ENCODE measurements at places on chromosomes 5 and 9.

DNA sequence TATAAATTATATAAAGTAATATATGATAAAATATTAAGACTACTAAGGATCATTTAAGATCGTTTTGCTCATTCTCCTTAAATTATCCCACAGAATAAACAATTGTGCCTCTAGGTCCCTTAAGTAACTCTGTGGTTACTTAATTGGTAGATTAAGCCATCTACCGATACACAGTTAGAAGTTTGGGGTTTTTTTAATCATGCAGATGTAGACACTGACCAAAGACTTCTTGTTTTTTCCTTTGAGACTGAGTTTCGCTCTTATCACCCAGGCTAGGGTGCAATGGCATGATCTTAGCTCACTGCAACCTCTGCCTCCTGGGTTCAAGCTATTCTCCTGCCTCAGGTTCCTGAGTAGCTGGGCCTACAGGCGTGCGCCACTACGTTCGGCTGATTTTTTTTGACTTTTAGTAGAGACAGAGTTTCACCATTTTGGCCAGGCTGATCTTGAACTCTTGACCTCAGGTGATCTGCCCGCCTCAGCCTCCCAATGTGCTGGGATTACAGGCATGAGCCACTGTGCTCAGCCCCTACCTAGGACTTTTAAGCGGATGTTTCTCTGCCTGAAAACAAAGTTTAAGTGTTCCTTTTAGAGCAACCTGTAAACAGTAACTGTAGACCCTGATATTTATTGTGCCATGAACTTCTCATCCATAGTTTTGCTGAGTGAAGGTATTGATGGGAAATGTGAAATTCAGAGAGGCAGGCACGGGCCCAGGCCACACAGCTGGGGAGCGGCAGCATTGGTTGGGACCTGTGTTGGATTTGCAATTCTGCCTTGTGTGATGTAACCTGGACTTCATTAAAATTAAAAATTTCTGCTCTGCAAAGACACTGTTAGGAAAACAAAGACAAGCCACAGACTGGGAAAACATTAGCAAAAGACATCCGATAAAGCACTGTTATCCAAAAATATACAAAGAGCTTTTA is 11.6 kb downstream of the CEL start:
- no peak for DNase-seq

DNA sequence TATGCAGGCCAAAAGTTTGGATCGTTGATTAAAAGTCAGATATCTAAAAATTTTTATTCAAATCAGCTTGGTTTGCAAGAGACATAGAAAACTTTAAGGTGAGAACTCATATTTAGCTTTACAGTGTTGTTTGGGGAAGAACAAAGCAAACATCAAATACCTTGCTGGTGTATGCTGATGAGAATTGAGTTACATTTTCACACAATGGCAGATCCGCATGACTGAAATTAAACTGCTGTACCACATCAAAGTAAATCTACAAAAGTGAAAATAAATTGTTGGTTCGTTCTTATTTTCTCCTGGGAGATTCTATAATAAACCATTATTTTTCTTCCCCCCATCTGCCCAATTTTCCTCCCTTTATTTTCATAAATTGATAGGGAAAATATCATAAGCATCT is 198.2 kb upstream of the PCSK5 start:
- no peak for DNase-seq

GRCh38 chr5:53469946-53470687 is 10.3 kb upstream of the FST start:
- no peak for DNase-seq

GRCh38 chr5:98108497-98108896 is 665.0 kb upstream of the RGMB start:
- DNase-seq, result no peak

- DNase-seq, result no peak
Measured at GRCh38 chr5:96110300-96110699, 148.6 kb upstream of the ELL2 start.

- no peak for DNase-seq
Measured at GRCh38 chr5:174573221-174573994, 151.0 kb upstream of the MSX2 start.

DNA sequence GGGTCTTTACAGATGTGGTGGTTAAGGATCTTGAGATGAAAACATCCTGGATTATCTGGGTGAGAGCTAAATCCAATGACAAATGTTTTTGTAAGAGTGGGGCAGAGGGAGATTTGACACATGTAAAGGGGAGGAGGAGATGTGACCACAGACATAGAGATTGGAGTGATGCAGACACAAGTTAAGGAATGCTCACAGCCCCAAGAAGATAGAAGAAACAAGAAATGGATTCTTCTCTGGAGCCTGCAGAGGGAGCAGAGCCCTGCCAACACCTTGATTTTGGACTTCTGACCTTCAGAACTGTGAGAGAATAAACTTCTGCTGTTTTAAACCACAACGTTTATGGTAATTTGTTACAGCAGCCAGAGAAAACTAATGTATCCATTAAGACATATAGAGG is 21.7 kb downstream of the ITGA2 start:
- DNase-seq, result no peak

GRCh38 chr9:91943478-91944470 is 6.3 kb downstream of the ROR2 start:
- no peak for DNase-seq

DNA sequence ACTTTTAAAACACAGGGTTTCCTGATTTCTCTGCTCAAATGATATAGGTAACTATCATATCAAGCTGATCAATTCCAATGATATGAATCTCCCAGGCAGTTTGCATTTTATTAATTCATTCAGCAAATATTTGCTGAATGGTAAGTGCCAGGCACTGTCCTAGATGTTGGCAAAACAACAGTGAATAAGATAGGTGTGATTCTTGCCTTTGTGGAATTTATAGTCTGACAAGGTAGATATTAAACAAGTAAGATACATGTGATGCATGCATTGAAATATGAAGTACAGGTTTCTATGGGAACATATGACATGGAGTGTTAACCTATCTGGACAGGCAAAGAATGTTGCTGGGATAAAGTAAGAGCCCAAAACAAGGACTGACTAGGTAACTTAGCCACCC is 231.8 kb upstream of the DAB2 start:
- no peak for DNase-seq

DNA sequence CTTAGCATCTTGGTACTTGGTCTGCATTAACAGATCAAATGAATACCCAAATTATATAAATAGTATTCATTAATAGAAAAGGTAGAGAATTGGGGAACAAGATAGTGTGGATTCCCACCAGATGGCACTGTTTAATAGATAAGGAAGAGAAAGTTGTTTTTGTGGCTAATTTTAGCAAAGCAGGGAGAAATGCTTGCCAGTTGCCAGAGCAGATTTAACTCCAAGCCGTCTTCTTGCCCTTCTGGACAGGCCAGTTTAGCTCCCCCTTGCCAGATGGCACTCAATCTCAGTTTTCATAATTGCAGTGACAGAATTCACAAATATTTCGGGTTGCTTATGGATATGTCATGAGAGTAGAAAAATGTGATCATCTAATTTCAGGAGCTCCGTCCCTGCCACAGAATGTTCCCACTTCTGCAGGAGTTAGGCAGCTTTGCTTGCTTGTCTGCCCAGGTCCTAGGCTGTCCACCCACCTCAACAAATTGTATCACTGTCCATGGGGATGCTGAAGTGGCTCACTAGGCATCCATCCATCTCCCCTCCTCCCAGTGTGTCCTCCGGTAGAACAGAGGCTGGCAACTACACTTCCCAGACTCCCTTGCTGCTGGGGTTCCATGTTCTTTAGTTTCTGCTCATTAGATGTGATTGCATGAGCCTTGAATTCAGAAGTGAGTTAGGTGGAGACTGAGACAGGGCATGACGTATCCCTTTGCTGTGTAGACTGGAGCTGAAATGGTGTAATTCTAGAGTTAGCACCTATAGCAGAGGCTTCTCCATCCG is 11.8 kb upstream of the HEXB start:
- no peak for DNase-seq

- no peak for DNase-seq
Measured at GRCh38 chr5:23007762-23008161, 154.6 kb upstream of the CDH12 start.

DNA sequence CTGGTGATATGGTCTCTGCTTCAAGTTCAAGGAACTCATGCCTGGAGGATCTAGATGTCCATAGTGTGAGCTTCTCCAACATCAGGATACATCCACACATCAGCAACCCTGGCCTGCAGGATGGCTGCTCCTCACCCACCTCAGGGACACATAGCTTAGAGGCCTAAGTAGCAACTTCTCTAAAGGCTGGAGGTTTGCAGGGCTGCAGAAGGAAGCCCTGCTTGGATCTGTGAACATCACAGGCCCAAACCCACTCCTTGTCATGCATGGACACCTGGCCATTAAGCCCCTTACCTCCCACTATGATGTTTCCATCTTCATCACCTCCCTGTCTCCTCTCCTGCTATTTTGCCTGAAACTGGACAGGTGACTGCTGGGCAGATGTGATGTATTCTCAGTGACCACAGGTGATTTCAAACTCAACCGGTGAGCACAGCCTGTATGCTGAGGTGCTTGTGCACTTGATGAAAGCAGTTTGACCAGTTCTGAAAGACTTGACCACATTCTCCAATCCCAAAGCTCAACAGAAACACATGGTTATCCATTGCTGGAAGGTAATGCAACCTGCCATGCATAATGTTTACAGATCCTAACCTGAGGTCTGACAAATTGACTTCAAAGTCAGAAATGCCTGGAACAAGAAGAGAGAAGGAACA is 205.2 kb downstream of the FSTL4 start:
- no peak for DNase-seq

- DNase-seq, result peak; percentile 72
Measured at GRCh38 chr5:63398346-63398745, 563.9 kb downstream of the HTR1A start.

DNA sequence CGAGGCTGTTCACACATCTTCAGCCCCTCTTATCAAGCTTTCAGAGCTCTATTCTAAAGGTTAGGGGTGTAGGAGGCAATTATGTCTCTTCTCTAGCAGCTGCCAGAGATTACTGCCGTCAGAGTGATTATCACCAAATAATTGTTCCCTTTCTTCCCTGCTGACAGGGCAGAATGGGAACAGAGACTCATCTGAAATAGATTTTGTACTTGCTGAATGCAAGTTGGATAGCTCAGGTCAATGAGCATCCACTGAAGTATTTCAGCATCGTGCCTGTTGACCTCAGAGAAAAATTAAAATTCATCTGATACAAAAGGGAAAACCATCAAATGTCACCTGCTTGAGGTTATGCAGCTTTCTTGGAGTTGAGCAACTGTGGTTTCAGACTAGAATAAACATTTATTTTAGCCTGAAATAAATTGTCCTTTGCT is 213.7 kb upstream of the MAP3K1 start:
- no peak for DNase-seq

All from ELF-1 (cell line).